Mesothelial cell of epicardium (in vitro differentiated cells): ENCODE measurements at places on chromosomes 4 and X. TPM values are rescaled to one million over a fixed set of nuclear protein-coding genes. Genes with fewer than 3 reads are reported as not detected.

DNA sequence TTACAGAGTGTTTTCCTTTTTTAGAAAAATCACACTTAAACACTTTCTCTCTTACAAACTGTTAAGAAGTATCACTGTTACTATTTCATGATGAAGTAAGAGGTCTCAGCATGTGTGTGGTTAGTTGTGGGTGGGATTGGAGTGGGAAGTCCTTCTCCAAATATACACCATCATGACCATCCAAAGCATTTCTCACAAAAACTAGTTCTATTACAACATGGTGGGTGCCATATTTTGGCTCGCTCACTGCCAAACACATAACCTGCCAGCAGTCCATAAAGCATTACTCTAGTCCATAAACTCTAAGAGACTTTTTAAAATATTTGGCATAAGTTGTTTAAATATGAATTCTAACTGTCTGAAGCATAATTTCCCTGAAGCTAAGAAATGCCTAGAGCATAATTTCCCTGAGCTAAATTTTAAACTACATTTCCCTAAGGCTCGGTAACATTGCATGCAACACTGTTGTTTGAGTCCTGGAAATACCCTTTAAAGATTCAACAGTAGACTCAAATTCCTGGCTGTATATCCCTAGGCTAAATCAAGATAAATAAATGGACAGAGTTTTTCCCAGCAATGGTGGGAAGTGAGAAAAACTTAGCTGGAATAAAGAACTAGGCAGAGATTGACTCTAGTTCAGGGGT lies 415.0 kb upstream of the INTU start:
- no peak for DNase-seq

DNA sequence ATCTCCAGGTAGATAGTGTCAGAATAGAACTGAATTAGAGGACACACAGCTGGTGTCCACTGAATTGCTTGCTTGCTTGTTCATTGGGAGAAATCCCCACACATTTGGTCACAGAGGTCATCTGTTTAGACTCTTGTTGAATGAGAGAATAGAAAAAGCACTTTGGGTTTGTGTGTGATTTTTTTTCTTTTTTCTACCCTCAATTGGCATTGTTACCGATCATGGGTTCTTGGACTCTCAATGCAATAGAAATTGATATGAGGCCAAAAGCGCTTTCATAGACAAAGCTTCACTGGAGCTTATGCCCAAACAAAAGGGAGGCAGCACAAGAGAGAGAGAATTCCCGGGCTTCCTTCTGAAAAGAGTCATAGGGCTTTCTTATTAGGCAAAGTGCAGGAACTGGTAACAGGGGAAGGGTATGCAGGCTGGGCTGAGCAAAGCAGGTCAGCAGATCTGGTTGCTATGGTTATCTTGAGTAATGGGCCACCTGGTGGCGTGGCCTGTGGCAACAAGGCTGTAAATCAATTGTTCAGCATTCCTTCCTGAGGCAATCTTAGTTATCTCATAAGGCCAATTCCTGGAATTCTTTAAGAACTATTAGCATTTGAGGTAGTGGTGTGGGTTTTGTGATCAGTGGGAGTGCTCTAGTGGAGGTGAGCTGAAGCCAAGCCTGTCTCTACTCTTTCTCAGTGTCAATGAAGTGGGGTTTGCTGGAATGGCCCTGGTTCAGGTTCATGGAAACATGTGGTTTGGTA lies 5.3 kb upstream of the GPR82 start:
- no peak for DNase-seq

- no peak for DNase-seq
Observed at GRCh38 chrX:52923781-52924241, 26.7 kb downstream of the FAM156B start.

GRCh38 chr4:156968479-156968984 lies 3.1 kb downstream of the PDGFC start:
- peak; percentile 24 for DNase-seq

DNA sequence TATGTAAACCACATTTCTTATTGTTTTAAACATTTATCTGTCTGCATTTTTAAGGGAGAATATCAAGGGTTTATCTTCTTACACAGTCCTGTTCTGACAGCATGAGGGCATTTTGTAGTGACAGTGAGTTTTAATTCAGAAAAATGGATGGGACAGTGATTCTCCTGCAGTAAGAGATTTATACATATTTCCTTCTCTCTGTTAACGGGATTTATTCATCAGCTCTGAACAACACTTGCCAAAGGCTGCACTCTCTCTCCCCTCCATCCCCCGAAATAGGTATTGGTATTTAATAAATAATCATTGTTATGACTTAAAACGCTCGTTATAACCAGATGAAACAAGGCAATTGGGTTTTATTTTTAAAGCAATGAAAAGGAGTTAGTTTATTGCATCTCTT lies 410.9 kb downstream of the STIM2 start:
- DNase-seq: no peak

DNA sequence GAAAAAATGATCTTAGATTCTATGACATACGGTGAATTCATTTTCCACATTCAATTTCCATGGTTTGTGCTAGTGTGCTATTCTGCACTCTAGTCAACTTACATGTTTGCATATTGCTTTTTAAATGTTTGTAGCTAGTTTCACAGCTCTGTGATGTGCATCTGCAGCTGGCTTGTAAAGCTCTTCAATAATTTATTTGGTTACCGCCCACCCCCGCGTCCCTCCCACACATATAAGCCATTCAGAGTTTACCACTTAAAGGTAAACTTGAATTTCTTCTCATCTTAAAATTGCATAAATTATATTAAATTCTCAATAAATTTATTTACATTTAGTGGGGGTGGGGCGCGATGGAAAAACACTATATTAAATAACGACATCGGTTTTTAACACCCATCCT lies 291 bp upstream of the NBDY start:
- no peak for DNase-seq

DNA sequence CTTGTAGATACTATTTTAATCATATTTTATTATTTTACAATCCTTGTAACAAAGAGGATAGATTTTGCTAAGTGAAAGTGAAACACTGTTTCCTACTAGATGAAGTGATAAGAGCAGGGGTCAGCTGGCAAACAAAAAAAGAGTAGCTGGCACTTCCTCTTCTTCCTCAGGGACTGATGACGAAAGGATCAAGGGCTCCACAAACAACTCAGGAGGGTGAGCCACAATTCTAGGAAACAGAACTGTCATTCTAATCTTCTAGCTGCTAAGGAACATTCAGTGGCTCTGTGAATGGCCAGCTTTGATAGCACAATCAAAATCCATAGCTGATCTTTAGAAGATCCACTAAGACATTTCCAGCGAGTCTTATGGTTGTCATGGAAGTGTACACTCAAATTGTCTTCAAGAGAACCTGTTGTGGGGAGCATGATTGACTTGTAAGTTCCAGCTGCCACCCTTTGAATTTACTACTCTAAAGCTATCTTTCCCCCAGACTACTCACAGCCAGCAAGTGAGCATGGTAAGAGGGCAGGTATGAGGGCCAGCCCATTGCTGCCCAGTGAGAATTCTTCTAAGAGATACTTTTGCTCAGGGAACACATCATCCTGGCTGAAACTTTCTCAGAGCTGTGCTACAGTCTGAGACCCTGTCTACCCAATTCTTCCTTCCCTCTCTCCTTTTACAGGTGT lies 275.7 kb upstream of the RASGEF1B start:
- DNase-seq: no peak

DNA sequence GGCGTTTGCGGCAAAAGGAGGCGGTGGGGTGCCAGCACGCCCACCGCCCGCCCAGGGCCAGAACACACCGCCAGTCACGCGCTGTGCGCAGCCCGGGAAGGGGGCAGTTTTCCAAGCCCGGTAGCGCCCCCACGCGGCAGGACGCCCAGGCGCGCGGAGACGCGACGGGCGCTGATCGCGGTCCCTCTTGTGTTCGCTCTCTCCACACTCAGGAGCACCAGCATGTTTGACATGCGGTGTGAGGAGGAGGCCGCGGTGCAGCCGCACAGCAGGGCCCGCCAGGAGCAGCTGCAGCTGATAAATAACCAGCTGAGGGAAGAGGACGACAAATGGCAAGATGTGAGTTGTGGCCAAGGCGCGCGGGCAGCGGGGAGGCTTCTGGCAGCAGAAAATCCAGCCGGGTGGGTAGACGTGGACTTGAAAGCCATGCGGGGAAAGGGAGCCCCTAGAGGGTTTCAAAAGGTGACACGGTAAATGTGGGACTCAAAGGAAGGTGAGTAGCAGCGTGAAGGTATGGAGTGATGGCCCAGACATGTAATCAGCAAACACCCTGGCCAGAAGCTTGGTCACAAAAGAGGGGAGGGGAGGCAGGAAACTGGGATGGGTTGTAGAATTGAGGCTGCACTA lies 104.1 kb downstream of the PHOX2B start:
- DNase-seq: peak; percentile 79

GRCh38 chr4:15427161-15427560 lies 672 bp upstream of the C1QTNF7 start:
- no peak for DNase-seq

GRCh38 chrX:151397741-151398070 lies 700 bp downstream of the VMA21 start:
- no peak for DNase-seq

DNA sequence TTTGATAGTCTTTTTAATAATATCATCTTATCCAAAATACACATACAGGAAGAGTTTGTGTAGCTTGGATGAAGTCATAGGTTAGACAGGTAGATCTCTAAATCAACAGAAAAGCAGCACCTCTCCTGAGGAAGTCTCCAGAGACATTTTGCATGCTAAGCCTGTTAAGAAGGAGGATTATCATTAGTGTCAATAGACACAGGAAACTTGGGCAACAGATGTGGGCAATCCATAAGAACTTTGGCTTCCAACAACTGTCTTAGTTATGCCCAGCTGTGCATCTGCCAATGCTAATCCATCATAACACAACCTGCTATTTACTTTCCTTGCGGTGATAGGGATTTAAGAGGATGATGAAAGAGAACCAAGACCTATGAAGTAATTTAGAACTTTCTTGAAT lies 1052.6 kb downstream of the RPA4 start:
- no peak for DNase-seq

- DNase-seq: no peak
Observed at GRCh38 chrX:93461060-93461459, 212.3 kb downstream of the NAP1L3 start.

DNA sequence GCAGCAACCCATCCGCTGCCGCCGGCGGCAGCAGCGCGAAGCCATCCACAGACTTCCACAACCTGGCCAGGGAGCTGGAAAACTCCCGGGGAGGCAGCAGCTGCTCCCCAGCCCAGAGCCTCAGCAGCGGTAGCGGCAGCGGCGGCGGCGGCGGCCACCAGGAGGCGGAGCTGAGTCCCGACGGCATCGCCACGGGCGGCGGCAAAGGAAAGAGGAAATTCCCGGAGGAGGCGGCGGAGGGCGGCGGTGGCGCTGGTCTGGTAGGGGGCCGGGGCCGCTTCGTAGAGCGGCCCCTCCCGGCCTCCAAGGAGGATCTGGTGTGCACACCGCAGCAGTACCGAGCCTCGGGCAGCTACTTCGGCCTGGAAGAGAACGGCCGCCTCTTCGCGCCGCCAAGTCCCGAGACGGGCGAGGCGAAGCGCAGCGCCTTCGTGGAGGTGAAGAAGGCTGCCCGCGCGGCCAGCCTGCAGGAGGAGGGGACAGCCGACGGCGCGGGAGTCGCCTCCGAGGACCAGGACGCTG lies 4.9 kb downstream of the PRDM8 start:
- DNase-seq: peak; percentile 52

DNA sequence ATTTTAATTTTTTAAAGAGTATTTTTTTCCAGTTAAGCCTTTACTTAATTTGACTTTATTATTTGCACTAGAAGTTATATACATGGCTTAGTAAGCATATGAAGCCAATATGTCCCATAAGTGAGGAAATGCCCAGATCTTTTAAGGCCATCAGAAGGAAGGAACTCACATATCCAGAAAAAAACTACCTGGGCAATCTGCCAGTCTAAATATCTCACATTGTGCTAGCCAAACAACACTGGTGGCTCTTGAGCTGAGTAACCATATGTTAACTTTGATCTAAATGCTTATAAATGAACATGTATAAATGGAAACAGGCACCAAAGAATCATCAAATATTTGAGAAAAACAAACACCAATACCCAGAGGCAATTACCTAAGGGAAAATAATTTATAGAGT lies 138.6 kb upstream of the APOOL start:
- DNase-seq: no peak

GRCh38 chr4:163600727-163601126 lies 106.2 kb downstream of the TMA16 start:
- no peak for DNase-seq

GRCh38 chr4:3241898-3242524 lies 6.9 kb upstream of the MSANTD1 start:
- no peak for DNase-seq

DNA sequence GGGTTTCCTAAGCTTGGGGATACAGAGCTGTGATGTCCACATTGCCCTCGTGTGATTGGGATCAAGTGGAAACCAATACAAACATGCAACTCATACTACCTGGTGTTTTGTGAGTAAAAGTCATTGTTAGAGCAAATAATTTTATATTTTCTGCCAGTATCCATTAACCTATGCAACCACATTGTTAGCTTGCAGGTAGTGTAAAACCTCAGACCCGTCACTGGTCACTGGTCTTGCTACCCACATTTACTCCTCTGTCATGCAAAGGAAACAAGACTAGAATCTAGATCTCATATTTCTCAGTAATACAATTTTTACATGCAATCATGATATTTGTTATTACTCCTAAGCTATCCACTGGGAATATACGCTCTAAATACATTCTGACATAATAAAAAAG lies 324.3 kb upstream of the NDST4 start:
- DNase-seq: no peak

- DNase-seq: no peak
Observed at GRCh38 chr4:31237233-31237632, 517.1 kb downstream of the PCDH7 start.

DNA sequence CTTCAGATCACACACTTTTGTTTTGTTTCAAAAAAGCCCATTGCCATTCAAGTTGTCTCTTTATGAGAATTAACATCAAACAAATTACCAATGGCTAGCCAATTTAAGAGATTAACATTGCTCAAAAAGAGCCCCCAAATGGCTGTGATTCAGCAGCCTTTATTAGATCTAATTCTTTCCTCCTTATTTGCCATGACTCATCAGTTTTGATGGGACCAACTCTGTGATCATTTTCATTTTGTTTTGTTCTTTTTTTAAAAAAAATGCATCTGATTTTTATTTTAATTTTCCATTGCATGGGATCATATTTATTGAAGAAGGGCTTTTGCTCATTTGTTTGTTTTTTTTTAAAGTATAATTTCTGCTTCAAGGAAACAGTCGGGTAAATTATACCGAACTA lies 161.6 kb upstream of the FRMPD4 start:
- DNase-seq: no peak

- DNase-seq: peak; percentile 14
Observed at GRCh38 chrX:52988985-52989917, 30.9 kb upstream of the FAM156A start.

GRCh38 chr4:20666012-20666860 lies 34.0 kb upstream of the PACRGL start:
- DNase-seq: no peak

- no peak for DNase-seq
Observed at GRCh38 chr4:79022529-79022928, 83.3 kb upstream of the PAQR3 start.

- no peak for DNase-seq
Observed at GRCh38 chr4:74376888-74377483, 12.0 kb downstream of the EREG start.

AWAT2 gene
- total RNA-seq: not detected in 3 replicates

ANXA5 gene
- 125 to 137 TPM (median 130 TPM) in 3 replicates for total RNA-seq

NPY5R gene
- not detected in 3 replicates for total RNA-seq

NUDT6 gene
- 7.9 to 9.3 TPM (median 8.2 TPM) in 3 replicates for total RNA-seq

SPIN4 gene
- total RNA-seq: 9.5 to 9.9 TPM (median 9.9 TPM) in 3 replicates

DACH2 gene
- 13.7 to 16.3 TPM (median 15.8 TPM) in 3 replicates for total RNA-seq

LCORL gene
- 20.9 to 21.6 TPM (median 21.3 TPM) in 3 replicates for total RNA-seq

PAGE2 gene
- total RNA-seq: not detected in 3 replicates

RHOXF1 gene
- 0.47 to 0.89 TPM (median 0.52 TPM) in 3 replicates for total RNA-seq

IL1RAPL1 gene
- total RNA-seq: 15.2 to 17.0 TPM (median 16.6 TPM) in 3 replicates

ANOS1 gene
- 3.7 to 5.1 TPM (median 4.3 TPM) in 3 replicates for total RNA-seq

SSX2 gene
- not detected in 3 replicates for total RNA-seq

PPP1R2C gene
- not detected in 3 replicates for total RNA-seq

GAGE12F gene
- total RNA-seq: not detected in 3 replicates
